ENCODE measurements at places on chromosomes 16 and 17.
A peak's percentile ranks its signal among the peaks of the same experiment; 100 is the strongest.

- no peak for DNase-seq
Observed at GRCh38 chr16:1613211-1613622, 1.1 kb downstream of the CRAMP1 start.

- DNase-seq = no peak
Observed at GRCh38 chr17:27776882-27777624, 23.3 kb downstream of the NOS2 start.

GRCh38 chr17:34930283-34930682 lies 31.0 kb downstream of the CCT6B start:
- no peak for DNase-seq

DNA sequence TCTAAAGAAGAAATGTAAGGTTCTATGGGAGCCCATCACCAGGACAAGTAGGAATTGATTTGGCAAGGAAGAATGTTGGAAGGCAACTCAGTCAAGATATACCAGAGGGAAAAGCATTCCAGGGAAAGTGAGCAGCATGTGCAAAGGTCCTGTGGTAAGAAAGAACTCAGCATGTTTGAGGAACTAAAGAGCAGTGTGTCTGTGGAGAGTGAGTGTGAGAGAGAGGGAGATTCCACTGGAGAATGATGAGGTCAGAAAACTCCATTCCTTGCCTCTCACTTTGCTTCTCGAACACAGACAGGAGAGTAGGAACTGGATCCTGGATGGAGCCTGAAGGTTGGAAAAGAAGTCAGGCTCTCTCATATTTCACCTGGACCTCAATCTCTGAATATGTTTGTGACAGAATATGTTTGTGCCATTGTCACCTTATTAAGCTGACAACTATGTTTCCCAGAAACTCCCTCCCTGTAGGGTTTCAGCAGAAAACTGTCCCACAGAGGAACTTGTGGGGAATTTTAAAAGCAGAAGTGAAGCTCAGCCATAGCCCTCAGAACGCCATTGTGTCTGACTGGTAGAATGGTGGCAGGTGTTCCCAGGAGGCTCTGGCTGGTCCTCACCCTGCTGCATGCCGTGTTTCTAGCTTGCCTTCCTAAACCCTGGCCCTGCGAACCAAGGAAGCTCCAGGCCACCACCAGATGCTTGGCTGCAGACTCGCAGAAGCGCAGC lies 382.4 kb upstream of the XYLT1 start:
- no peak for DNase-seq

- DNase-seq = no peak
Observed at GRCh38 chr17:64115822-64116534, 14.0 kb downstream of the ERN1 start.

- DNase-seq = no peak
Observed at GRCh38 chr17:73834684-73835343, 190.6 kb upstream of the SDK2 start.

GRCh38 chr17:75845933-75846691 lies 1.9 kb upstream of the UNC13D start:
- no peak for DNase-seq

GRCh38 chr16:760065-760464 lies 469 bp upstream of the MSLN start:
- DNase-seq = no peak

DNA sequence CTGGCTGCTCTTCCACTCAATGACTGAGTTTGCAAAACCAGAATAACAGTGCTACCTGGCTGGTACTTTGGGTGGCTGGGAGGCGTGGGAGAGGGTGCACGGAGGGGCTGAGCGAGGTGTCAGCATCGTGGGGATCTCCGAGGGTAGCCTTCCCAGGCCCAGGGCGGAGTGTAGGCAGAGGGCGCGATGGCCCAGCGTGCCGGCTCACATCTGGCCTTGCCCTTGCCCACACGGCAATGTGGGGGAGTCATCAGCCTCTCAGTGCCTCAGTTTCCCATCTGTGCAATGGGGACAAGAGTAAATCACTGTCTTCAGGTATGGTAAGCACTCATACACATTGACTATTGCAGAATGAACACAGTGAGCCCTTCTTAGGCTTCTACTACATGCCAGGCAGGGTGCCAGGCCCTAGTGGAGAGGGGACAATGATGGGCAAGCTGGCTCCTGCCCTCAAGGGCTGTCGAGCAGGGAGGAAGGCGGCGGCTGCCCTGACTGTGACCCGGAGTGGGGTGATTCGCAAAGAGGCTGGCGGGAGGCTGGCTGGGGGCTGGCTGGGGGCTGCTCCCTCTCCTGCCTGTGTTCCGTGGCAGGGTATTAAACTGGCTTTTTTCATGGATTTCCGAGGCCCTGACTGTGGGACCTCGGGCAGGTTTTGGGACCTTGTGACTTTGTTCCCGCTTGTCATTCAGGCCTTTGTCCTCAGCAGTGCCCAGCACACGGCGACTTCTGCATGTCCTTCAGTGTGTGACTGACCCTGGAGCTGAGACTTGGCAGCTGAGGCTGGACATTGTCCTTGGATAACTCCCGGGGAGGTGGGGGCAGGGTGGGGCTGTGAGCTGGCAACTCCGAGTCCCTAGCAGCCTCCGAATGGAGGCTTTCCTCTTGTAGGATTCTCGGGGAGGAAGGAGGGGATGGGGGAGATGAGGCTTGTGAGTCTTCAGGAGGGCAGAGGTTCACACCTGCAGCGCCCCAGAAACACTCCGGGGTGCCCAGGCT lies 243.1 kb downstream of the SEC14L1 start:
- peak; percentile 29 for DNase-seq

DNA sequence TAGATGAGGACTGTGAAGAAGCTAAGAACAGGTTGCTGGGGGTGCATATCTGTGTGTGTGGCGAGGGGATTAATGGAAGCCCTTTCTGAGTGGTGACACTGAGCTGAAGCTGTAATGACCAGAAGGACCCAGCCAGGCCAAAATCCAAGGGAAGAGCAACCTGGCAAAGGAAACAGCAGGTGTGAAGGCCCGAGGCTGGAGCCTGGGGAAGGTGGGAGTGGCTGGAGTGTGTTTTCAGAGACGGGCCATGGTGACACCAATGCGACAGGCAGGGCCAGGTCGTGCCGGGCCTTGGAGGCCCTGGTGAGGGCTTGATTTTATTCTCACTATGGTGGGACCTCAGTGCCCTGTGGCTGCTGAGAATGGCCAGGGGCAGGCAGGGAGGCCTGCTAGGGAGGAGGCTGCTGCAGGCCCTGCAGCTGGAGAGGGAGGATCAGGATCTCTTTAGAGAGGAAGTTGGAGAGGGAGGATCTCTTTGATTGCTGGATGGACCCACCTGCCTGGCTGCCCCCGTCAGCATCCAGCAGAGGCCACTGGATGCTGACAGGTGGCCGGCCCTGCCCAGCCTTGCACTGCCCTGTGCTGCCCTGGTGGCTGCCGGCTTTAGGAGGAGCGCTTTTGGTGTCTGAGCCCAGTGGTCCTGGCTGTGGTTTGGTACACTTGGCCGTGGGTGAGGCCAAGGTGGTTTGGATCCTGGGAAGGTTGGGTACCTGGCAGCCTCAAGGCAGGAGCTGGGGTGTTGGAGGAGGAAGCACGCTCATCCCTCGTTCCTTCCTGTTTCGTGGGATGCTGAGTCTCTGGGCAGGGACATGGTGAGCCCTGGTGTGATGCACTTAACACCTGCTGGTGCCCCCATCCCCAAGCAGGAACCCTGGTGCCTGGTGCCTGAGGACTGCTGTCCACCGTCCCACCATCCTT lies 188.3 kb downstream of the SEC14L1 start:
- no peak for DNase-seq

- no peak for DNase-seq
Observed at GRCh38 chr17:66509926-66510325, 207.5 kb downstream of the PRKCA start.

DNA sequence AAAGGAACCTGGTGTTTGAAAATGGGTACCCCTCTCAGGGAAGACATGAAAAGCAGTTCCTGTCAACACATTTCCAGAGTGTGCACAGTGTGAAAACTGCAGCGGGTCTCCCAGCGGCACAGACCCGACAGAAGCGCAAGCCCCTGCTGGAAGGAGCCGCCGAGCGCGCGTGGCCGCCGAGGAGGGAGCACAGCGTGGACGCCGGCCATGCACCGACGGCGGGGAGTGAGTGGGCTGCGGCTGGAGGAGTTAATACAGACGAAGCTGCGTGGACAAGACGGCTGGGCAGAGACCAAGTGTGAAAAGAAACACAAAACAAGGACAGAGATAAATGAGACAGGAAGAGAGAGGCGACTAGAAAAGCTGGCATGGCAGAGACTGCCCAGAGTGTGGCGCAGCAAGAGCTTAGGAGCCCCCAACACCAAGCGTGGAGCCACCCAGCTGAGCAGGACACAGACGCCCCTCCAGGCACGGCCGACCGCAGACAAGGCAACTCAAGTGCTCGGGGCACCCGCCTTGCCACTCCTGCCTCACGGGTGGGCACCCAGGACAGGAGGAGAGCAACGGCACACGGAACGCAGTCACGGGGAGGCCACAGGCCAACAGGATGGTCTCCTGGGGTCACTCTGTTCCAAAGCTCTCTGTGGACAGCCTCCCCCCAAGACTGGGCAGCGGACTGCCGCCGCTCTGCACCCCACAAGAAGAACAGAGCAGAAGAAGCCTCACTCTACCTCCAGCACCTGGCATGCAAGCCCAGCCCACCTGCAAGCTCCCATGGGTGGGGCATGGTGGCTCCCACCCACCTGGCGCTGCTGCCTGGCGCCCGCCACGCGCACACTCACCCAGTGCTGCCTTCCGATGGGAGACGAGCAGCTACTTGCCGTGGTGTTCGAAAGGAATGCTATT lies 16.5 kb downstream of the SLC16A3 start:
- no peak for DNase-seq

DNA sequence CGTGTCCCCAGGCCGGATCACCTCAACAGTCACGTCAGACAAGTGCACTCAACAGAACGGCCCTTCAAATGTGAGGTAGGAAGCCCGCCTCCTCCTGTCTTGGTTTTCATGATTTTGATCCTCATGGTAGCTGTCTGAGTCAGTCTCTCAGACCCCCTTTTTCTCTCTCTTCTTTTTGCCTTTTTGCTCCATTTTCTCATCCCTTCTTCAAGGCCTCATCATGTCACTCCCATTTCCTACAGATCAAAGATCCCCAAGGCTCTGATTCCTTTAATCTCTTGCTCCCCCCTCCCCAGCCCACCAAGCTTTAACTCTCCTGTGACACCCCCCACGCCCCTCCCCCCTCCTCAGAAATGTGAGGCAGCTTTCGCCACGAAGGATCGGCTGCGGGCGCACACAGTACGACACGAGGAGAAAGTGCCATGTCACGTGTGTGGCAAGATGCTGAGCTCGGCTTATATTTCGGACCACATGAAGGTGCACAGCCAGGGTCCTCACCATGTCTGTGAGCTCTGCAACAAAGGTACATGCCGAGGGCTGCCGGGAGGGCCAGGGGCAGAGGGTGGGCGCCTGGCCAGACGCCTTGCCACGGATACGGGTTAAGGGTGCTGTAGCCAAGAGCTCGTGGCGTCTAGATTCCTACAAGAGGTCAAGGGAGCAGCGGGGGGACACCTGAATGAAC lies 2.0 kb downstream of the MAZ start:
- DNase-seq = no peak

DNA sequence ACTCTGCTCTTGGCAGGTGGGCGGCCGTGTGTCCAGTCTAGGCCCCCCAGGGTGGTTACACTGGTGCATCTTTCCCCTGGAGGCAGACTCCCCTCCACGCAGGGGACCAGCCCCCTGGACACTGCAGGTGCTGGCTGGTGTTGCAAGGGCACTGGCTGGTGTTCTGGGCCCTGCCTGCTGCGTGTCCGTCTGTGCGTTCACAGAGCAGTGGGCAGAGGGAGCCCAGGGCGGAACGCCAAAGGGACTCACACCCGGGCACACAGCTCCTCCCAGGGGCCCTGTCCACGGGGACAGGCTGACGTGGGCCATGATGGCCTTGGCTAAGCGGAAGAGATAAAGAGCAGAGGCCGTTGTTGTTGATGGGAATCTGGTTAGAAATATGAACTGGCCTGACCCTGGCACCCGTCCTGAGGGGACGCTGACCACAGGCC lies 27.3 kb downstream of the ACSF3 start:
- DNase-seq = no peak

GRCh38 chr17:5557485-5557884 lies 26.8 kb downstream of the NLRP1 start:
- no peak for DNase-seq

Measured in NCI-H1105 treated with DMSO at 0.1 percent for 48 hours (cell line).